ENCODE measurements at places on chromosomes 3 and 15.
A peak's percentile ranks its signal among the peaks of the same experiment; 100 is the strongest.

GRCh38 chr3:99714146-99714545, 75.8 kb downstream of the COL8A1 start:
- DNase-seq, result no peak
- H3K4me1 ChIP-seq, result no peaks in the 10 kb centered on the region
- H3K27ac ChIP-seq, result no peak overlapping the region
- no peak overlapping the region for H3K4me3 ChIP-seq

DNA sequence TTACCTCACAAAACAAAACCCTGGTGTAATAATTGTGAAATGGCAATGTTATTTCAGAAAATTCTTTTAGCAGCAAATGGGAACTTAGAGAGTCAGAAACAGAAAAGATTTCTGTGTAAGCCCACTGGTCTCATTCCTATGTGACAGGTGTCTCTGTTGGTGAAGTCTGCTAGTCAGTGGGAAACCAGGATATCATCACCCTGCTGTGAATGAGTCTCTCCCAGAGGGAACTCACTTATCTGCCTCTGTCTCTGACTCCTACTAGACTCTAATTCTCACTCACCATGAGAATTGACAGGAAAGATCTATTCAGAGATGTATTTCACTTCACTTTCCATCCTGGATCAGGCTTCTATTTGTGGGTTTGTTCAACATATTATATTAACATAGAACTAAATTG, 266.0 kb downstream of the EPHA3 start:
- H3K27me3 ChIP-seq, result no peaks in the 10 kb centered on the region
- no peak overlapping the region for H3K27ac ChIP-seq
- H3K4me1 ChIP-seq, result no peaks in the 10 kb centered on the region
- no peak for DNase-seq

GRCh38 chr3:115611630-115612029, 11.7 kb upstream of the GAP43 start:
- no peak overlapping the region for H3K27ac ChIP-seq
- no peaks in the 10 kb centered on the region for H3K4me1 ChIP-seq
- no peak for DNase-seq
- no peak overlapping the region for H3K4me3 ChIP-seq
- H3K36me3 ChIP-seq, result no peaks in the 10 kb centered on the region

- H3K27ac ChIP-seq, result no peak overlapping the region
- H3K36me3 ChIP-seq, result no peaks in the 10 kb centered on the region
- no peak overlapping the region for H3K4me3 ChIP-seq
- no peaks in the 10 kb centered on the region for H3K4me1 ChIP-seq
- no peaks in the 10 kb centered on the region for H3K27me3 ChIP-seq
- no peak for DNase-seq
Observed at GRCh38 chr3:7207125-7207524, 346.2 kb downstream of the GRM7 start.

DNA sequence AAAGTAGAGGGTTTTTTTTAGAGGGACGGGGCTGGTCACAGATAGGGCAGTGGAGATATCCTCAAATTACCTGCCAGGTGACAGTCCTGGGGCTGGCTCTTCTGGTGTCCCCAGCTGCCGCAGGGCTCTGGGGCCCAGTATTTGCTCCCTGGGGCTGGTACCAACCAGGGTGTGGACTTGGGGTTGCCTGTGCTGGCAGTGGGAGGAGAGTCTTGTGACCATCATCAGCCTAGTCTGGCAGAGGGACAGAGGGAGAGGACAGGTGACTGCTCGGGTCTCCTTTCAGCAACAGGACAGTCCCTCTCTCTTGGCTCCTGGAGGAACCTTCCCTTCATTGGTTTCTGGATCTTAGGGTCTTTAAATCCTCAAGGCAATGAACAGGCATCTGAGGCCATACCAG, 7.9 kb upstream of the RPP14 start:
- no peak overlapping the region for H3K4me3 ChIP-seq
- H3K4me1 ChIP-seq, result no peaks in the 10 kb centered on the region
- H3K36me3 ChIP-seq, result no peaks in the 10 kb centered on the region
- DNase-seq, result no peak
- H3K27me3 ChIP-seq, result no peaks in the 10 kb centered on the region

DNA sequence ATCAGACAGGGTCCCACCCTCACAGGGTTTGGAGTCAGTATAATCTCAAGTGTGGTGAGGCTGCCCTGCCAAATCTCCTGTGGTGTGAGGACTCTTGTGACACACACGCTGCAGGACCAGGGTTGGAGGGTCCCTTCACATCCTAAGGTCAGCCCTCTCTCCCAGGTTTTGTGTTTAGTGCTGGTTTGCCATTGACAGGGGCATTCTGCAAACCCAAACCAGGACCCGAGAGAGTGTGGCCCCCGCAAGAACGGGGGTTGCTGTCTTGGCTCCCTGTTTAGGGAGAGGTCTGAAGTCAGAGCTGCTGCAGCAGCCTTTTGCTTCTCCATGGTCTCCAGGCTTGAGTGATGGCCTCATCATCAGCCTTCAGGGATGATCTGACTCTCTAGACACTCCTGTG, 14.7 kb downstream of the FAM107A start:
- no peaks in the 10 kb centered on the region for H3K4me1 ChIP-seq
- H3K27ac ChIP-seq, result no peak overlapping the region
- H3K27me3 ChIP-seq, result no peaks in the 10 kb centered on the region
- no peaks in the 10 kb centered on the region for H3K36me3 ChIP-seq
- DNase-seq, result peak; percentile 80
- no peak overlapping the region for H3K4me3 ChIP-seq

DNA sequence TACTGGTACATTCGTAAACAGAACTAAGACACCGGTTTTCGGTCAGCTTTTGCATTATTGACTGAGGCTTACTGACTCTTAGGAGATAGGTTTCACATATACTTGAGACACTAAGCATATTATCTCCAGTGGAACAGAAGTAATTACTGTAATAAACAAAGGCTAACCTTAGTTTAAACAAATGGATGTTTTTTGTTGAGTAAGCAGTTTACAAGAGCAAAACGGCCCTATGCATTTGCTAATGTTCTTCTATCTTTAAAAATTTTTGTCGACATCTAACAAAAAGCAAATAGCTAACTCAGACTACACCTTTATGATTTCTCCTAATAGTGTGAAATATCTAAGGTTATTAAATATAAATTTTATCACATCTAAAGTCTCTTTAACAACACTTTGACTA, 664.5 kb downstream of the ROBO1 start:
- no peak for DNase-seq
- H3K27ac ChIP-seq, result no peak overlapping the region
- H3K4me3 ChIP-seq, result no peak overlapping the region
- no peaks in the 10 kb centered on the region for H3K36me3 ChIP-seq
- no peaks in the 10 kb centered on the region for H3K4me1 ChIP-seq
- H3K27me3 ChIP-seq, result no peaks in the 10 kb centered on the region

DNA sequence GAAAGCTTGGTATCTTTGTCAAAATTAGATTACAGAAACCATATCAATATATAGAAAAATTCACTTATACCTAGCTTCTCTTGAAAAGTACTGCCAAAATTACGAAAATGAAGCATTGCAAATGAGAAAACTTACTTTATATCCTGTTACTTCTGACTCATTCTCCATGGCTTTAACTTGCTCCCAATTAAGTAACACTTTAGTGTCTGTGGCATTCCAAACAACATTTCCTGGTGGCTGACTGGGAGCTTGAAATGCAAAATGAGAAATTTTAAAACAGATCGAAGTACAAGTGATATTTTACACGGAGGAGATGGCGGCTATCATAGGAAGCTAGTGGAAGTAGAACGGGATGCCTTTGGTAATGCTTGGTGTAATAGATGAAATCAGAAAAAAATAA, 347.3 kb downstream of the CNTN3 start:
- no peaks in the 10 kb centered on the region for H3K36me3 ChIP-seq
- H3K4me1 ChIP-seq, result no peaks in the 10 kb centered on the region
- no peaks in the 10 kb centered on the region for H3K27me3 ChIP-seq
- no peak for DNase-seq
- no peak overlapping the region for H3K4me3 ChIP-seq
- H3K27ac ChIP-seq, result no peak overlapping the region

- H3K36me3 ChIP-seq, result no peaks in the 10 kb centered on the region
- H3K4me1 ChIP-seq, result no peaks in the 10 kb centered on the region
- H3K4me3 ChIP-seq, result no peak overlapping the region
Observed at GRCh38 chr3:155701882-155702465, 42.9 kb downstream of the PLCH1 start.

- no peak overlapping the region for H3K4me3 ChIP-seq
- DNase-seq, result no peak
- H3K36me3 ChIP-seq, result no peaks in the 10 kb centered on the region
- no peak overlapping the region for H3K27ac ChIP-seq
- no peaks in the 10 kb centered on the region for H3K4me1 ChIP-seq
Observed at GRCh38 chr3:190337301-190337700, 15.1 kb upstream of the CLDN1 start.

GRCh38 chr3:39457361-39457760, 10.1 kb upstream of the MOBP start:
- no peaks in the 10 kb centered on the region for H3K4me1 ChIP-seq
- no peak overlapping the region for H3K4me3 ChIP-seq
- no peak for DNase-seq

DNA sequence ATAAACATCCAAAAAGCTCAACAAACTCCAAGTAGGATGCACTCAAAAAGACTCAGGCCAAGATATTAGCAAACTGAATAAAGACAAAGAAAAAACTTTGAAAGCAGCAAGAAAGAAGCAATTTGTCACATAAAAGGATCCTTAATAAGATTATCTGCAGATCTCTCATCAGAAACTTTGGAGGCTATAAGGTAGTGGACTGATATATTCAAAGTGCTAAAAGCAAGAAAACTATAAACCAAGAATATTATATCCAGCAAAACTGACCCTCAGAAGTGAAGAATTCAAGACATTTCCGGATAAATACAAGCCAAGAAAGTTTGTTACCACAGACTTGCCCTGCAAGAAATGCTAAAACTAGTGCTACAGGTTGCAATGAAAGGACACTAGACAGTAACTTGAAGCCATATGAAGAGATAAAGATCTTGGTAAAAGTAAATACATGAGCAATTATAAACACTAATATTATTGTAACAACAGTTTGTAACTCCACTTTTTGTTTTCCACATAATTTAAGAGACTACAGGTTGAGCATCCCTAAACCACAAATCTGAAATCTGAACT, 23.6 kb downstream of the C3orf33 start:
- H3K27ac ChIP-seq, result no peak overlapping the region
- DNase-seq, result no peak
- no peaks in the 10 kb centered on the region for H3K4me1 ChIP-seq
- H3K27me3 ChIP-seq, result no peaks in the 10 kb centered on the region
- H3K4me3 ChIP-seq, result no peak overlapping the region

DNA sequence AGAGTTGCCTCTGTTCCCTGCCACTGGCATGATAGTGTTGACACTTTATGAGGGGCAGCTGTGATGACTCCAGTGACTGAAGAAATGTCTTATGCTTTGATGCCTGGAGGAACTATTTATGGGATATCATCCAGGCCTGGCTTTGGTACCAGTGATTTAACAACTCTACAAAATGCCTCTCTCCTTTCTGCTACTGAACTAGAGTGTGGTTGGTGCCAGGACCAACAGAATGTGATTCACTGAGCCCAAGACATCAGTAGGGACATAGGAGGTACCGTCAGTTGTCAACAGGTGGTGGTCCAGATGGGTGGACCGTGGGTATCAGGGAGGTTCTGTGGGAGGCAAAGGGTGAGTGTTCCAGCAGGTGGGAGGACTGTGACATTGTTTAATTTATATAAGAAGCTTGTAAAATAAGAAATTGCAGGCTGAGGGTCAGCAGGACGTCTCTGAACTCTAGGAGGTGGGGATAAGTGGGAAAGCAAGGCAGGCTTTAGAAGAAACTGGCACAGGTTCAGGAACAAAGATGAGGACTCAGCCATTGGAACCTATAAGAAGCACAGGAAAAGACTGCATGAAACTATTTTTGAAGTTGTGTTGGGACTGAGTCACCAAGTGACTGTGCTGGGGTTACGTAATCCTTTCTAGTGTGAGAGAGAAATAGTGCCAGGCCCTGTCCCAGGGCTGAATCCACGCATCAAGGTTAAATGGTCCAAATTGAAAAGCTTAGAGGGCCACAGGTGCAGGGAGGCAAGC, 28.5 kb upstream of the SLC7A14 start:
- no peak for DNase-seq
- no peaks in the 10 kb centered on the region for H3K27me3 ChIP-seq
- no peak overlapping the region for H3K4me3 ChIP-seq
- no peaks in the 10 kb centered on the region for H3K36me3 ChIP-seq

- peaks cover 17% of the 10 kb centered on the region for H3K4me1 ChIP-seq
- H3K36me3 ChIP-seq, result no peaks in the 10 kb centered on the region
- no peaks in the 10 kb centered on the region for H3K27me3 ChIP-seq
- H3K4me3 ChIP-seq, result no peak overlapping the region
Observed at GRCh38 chr3:49761661-49762060, 24.7 kb downstream of the IP6K1 start.

GRCh38 chr15:65796610-65797078, 4.6 kb upstream of the DENND4A start:
- no peak overlapping the region for H3K4me3 ChIP-seq
- H3K27me3 ChIP-seq, result no peaks in the 10 kb centered on the region
- DNase-seq, result no peak
- no peaks in the 10 kb centered on the region for H3K36me3 ChIP-seq

GRCh38 chr3:170531657-170532335, 54.1 kb downstream of the SLC7A14 start:
- H3K4me1 ChIP-seq, result no peaks in the 10 kb centered on the region
- H3K36me3 ChIP-seq, result no peaks in the 10 kb centered on the region
- H3K27ac ChIP-seq, result no peak overlapping the region
- no peaks in the 10 kb centered on the region for H3K27me3 ChIP-seq
- H3K4me3 ChIP-seq, result no peak overlapping the region

- H3K27ac ChIP-seq, result no peak overlapping the region
- DNase-seq, result no peak
- H3K36me3 ChIP-seq, result no peaks in the 10 kb centered on the region
Observed at GRCh38 chr3:173411375-173411973, 13.9 kb downstream of the NLGN1 start.

Data from vagina (tissue), 2 donors.